RPMI8226 (cell line): ENCODE measurements at places on chromosomes 12 and 14.

GRCh38 chr14:91237219-91237618 is 7.3 kb downstream of the GPR68 start:
- DNase-seq: no peak

GRCh38 chr14:81033698-81034240 is 78.3 kb downstream of the TSHR start:
- DNase-seq: no peak

DNA sequence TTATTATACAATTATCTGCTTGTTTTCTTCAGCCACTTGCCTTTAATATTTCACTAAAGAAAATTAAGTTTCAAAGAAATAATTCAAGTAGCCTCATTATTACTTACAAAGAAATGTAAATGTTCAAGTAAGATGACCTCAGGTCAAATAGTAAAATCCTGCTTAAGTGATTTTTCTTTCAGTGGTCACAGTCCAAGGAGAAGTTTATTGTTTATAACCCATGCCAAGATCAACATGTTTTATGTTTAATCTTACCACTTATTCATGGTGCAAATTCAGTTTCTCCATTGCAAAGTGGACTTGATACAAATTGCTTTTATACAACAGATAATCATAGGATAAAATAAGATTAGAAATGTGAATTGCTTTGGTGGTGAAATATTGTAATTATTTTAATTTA is 370.2 kb upstream of the FLRT2 start:
- DNase-seq: no peak

DNA sequence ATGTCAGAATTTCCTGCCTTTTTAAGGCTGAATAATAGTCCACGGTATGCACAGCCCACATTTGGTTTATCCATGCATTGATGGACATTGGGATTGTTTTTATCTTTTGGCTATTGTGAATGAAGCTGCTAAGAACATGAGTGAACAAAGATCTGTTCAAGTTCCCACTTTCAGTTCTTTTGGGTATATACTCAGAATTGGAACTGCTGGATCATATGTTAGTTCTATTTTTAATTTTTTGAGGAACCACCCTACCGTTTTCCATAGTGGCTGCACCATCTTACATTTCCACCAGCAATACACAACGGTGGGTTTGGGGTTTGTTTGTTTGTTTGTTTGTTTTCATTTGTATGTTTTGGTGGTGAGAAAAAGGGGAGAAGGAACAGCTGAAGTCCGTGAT is 6.4 kb downstream of the GPR68 start:
- no peak for DNase-seq

DNA sequence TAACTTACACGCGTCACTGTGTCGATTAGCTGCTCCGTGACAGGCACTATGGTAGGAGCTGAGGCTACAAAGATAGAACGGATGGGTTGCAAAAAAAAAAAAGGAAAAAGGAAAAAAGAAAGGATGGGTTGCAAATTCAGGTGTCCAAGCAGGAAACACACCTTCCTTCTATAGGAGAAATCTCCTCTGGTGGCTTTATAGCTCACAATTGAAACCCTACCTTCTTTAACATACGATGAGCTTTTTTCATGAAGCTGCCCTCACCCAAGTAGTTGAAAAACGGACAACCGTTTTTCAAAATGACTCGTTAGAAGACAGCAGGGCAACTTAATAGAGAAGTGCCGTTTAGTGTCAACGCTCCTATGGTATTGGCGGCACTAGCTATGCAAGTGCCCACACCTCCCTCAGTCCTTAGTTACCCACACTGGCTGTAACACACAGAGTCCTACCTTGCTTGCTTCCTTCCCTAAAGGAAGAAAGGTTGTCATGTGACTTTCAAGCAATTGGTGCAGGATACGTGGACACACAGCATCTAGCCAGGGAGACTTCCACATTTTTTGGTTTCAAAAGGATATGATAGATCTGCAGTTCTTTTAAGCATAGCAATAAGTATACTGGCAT is 682 bp upstream of the TRIP11 start:
- DNase-seq: peak; percentile 13

GRCh38 chr14:64704143-64704742 is at the start of gene PLEKHG3:
Gene PLEKHG3 (plus strand): TSS chr14:64704424. CDS start chr14:64727632, 23,208 bp downstream.
- peak; percentile 48 for DNase-seq

DNA sequence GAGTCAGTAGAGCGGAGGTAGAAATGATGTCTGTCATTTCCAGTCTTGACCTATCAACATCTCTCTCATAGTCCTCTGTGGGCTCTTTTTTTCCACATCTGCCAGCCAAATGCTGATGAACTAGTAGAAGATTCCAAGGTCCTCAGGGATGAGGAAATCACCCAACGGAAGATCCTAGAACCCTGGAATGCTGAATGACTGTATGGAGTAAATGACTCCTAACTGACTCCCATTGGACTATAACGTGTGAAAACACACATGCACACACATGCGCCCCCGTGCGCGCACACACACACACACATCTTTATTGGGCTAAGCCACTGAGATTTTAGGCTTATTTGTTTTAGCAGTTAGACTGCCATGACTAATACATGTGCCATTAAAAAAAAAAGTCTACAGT is 159.2 kb downstream of the MYRFL start:
- DNase-seq: no peak

- no peak for DNase-seq
Measured at GRCh38 chr14:57487771-57488170, 5.9 kb downstream of the CCDC198 start.
